ENCODE measurements at places on chromosomes 6 and 20.

DNA sequence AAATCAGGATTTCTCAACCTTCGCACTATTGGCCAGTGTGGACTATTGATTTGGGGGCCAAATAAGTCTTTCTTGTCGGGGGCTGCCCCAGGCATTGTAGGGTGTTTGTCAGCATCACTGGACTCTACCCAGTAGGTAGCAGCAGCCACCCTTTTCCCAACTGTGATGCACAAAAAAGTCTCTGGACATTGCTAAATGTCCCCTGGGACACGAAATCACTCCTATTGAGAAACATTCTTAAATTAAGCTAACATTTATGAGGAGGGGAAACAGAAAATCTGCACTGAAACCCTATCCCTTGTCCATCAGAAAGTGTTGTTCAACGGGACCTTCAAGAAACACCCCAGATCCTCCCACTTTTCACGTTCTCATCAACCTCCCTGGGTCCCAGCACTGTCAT lies 54.2 kb downstream of the NFATC2 start:
- DNase-seq = no peak

DNA sequence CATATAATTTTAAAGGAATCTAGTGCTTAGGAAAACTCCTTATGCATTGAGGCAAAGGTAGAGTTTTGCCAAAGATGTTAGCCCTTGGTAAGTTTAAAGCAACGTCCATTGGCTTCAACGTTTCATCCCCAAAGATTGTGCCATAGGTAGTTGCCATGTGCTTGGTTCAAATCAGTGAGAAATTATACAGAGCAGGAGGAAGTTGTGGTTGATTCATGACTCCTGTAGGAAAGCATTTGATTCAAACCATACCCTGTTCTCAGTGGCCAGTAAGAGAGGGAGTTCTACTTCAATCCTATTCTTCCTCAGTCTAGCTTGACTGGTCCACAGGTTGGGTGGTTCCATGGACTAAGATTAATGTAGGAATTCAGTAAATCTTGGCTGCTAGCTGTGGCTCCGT lies 535.6 kb downstream of the QKI start:
- DNase-seq = no peak

- no peak for DNase-seq
Measured at GRCh38 chr20:44111712-44112335, 75.2 kb downstream of the JPH2 start.

GRCh38 chr20:41068806-41069205 lies 40.2 kb downstream of the TOP1 start:
- DNase-seq = no peak

GRCh38 chr20:62063315-62063980 lies 2.2 kb downstream of the TAF4 start:
- no peak for DNase-seq

GRCh38 chr6:5898563-5898962 lies 108.2 kb downstream of the NRN1 start:
- no peak for DNase-seq

- no peak for DNase-seq
Measured at GRCh38 chr20:24131684-24132083, 143.1 kb upstream of the GGTLC1 start.

DNA sequence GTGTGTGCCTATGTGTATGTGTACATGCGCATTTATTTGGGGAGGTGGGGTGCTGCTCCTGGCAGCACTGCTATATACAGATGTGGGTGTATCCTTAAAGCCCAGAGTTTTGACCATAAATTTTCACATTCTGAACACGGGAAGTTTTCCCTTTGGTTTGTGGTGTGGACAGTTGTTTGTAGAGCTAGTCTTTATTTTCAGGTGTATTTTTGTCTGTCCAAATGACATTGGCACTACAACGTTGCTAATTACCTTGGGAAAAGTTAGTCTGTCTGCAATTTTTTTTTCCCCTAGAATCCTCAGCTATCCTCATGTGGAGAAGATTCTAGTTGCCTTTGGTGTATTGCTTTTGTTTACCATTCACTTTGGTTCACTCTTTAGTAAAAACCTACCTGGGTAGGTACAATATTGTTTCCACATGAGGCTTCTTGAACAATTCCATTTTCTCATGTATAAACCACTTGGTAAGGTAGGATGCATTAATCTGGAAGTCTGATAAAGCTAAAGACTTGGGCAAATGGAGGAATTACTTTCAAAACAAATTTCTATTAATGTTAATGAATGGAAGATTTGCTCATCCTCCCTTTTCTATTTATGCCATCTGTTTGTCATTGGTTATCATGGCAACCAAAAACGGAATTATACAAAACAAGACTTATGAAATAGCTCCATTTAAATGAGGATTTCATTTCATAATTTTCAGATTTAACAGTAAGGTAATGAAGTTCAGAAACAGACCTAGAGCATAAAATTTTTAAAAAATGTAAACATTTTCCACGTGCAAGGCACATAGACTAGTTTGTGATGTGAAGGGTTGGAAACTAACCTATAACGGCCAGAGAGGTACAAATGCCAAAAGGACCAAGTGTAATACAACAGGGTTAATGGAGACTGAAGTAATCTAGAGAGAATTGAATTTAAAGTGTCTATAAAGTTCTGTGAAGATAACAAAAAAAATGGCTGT lies 3.9 kb downstream of the CCN2 start:
- DNase-seq = no peak

DNA sequence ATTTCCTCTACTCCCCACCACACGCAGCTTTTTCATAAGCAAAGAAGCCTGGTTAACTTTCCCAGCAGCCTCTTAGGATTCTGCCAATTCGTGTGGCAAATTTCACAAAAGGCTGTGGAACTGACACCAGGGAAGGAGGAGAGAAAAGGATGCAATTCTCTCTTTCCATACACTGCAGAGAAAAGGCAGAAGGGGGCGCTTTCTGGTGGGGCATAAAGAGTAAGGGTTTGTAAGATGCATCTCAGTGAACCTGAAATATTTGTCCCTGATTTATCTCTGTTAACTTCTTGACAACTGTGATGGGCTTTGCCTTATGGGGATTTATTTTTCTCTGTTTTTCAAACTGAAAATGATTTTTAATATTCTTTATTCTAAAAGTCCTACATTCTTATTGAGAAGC lies 45.5 kb upstream of the GLP1R start:
- DNase-seq = no peak

DNA sequence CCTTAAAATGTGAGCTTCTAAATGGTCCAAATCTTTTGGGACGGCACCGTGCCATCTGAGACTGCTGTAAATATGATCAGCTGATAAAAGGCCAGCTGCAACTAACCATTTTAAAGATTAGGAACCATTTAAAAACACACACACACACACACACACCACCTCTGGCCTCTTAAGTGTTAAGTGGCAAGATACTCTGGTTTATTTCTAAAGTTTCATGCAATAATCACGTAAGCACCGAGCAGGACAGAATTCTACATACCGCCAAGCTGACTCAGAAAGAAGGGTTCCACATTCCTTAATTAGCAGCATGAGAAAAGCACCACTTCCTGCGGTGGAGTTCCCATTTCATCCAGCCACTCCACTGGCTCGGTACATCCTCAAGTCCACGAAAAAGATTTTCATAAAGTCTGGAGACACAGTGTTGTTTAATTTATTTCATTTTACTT lies 17.8 kb upstream of the ZNF217 start:
- DNase-seq = no peak

- no peak for DNase-seq
Measured at GRCh38 chr20:19961293-19961692, 55.9 kb upstream of the NAA20 start.

GRCh38 chr6:121550491-121551010 lies 115.1 kb downstream of the GJA1 start:
- DNase-seq = no peak

- DNase-seq = no peak
Measured at GRCh38 chr6:108193131-108193530, 27.3 kb downstream of the NR2E1 start.

DNA sequence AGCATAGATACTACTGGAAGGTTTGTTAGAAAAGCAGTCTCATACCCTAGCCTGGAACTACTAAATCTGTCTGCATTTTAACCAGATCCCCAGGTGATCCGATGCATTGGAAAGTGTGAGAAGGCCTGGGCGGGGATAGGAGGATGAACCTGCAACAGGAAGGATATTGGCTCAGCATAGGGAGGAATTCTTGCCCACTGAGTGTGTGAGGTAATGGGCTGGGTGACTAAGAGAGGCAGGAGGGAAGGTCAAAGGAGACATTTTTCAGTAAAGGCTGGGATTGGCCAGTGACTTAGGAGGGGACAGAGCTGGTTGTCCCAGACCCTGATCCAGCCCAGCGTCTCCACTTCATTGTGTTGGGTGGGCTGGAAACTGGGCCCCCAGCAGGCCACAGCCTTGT lies 191.0 kb upstream of the LRFN2 start:
- DNase-seq = no peak

DNA sequence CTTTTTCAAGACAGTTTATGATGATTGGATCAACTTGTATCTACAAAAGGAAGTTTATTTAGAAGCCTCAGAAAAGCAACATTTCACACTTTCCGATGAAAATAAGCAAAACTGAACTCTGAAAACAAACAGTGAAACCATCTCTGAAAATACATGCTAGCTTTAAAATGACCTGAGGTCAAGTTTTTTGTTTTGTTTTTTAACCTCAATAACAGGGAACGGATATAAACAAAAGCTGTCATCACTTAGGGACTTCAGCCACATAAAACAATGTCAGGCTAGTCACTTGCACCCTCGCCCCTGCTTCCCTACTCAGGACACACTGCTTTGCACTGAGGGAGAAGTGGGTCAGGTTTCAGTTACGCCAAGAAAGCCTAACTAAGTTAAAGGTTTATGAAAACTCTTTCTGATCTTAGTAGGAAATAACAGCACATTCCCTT lies 11.6 kb downstream of the BACH2 start:
- DNase-seq = no peak

DNA sequence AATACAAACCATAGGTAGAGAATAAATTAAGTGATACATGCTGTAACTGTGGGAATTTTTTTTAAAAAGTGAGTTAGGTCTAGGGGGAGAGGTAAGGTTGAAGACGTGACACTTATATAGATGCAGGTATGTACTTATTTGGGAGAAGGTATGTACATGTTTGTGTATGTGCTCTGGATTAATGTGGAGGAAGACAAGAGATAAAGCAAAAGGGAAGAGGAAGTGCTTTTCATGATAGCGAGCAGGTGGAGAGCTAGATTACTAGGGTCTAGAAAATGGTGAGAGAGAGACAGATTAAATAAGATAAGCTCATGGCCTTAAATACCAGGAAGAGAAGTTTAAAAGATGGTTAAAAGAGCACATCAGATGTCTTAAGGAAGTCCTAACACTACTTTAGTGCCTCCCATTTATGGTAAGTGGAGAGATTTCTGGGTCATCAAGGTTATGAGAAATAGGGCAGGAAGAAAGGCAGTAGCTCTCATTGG lies 92.5 kb downstream of the MAN1A1 start:
- no peak for DNase-seq

DNA sequence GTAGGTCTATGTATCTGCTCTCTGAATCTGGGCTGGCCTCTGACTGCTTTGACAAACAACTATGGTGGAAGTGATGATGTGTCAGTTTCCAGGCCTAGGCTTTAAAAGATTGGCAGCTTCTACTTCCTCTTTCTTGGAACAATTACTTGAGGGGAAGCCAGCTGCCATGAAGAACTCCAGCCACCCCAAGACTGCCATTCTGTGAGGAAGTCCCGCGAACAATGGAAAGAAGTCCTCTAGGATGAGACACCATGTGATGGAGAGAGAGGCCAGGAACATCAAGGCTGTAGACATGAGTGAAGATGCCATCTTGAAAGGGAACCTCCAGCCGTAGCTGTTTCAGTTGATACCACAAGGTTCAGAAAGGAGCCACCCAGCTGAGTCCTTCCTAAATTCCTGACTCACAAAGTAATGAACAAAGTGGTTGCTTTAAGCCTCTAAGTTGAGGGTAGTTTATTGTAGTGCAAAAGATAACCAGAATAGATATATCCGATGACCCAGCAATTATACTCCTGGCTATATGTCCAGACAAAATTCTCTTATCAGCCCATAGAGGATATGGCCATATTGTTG lies 15.3 kb upstream of the TCF15 start:
- no peak for DNase-seq

DNA sequence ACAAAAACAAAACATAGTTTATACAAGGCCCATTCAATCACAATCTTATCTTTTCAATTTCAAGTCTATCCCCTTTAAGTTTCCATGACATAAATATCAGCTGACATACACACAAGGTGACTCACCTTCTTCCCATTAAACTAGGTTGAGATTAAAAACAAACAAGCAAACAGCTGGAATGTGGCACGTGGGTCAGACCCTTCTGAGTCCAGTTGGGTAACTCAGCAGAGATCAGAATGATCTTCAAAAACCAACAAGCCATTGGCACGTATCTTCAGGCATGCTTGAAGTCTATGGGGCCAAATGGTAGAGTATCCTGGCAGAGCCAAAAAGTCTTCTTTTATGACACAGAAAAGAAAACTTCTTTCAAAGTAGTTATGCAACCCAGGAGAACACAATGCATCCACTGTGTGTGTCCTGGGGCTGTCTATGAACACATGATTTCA lies 603.5 kb upstream of the CITED2 start:
- DNase-seq = no peak
